Forelimb muscle (tissue), 1 donor: ENCODE measurements at places on chromosomes 11 and 22. TPM values are rescaled to one million over a fixed set of nuclear protein-coding genes. Genes with fewer than 3 reads are reported as not detected.

- DNase-seq = no peak
Observed at GRCh38 chr11:80346353-80347059, 905.7 kb upstream of the TENM4 start.

GRCh38 chr22:49783036-49783746, 44.5 kb downstream of the BRD1 start:
- DNase-seq = no peak

DNA sequence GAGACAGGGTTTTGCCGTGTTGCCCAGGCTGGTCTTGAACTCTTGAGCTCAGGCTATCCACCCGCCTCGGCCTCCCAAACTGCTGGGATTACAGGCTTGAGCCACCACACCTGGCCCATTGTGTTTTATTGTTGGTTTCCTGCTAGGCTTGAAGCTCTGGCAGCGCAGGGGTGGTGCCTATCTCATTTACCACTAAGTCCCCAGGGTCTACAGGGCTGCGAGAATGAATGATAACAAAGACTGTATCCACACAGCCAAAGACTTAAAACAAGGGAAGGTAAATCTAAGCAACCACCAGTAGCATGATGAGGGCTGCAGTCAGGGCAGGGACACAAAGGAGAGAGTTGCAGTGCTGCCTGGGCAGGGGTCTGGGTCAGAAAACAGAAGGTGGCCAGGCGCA, 37.3 kb upstream of the XBP1 start:
- no peak for DNase-seq

DNA sequence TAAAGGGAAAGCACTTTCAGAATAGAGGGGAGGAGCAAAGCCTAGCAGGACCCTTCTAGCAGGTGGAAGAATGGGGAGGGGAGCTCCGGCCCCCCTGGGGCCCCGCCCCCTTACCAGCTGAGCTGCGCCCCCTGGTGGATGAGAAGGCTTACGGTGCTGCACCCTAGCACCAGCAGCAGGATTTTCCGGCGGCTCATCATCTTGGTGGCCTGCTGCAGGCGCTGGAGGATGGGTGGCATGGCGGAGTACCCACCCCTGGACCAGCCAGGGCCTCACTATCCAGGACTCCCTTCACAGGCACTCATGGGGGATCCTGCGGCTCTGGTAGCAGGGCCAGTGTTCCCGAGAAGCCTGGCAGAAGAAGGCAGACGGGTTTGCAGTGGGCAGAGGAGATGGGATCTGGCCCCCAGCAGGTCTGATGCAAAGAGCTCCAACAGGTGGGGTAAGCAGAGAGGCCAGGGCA, 3.8 kb downstream of the GAL3ST3 start:
- DNase-seq = no peak

- no peak for DNase-seq
Observed at GRCh38 chr11:3129181-3129590, 35.9 kb downstream of the OSBPL5 start.

The OR52N4 gene
- polyA plus RNA-seq = not detected

The PSMD13 gene
- 90.1 TPM for polyA plus RNA-seq

The MN1 gene
- polyA plus RNA-seq = 16.9 TPM
